ENCODE measurements at places on chromosomes 5 and 9. TPM values are rescaled to one million over a fixed set of nuclear protein-coding genes. Genes with fewer than 3 reads are reported as not detected.

The ADAMTS2 gene
- total RNA-seq, result not detected

DNA sequence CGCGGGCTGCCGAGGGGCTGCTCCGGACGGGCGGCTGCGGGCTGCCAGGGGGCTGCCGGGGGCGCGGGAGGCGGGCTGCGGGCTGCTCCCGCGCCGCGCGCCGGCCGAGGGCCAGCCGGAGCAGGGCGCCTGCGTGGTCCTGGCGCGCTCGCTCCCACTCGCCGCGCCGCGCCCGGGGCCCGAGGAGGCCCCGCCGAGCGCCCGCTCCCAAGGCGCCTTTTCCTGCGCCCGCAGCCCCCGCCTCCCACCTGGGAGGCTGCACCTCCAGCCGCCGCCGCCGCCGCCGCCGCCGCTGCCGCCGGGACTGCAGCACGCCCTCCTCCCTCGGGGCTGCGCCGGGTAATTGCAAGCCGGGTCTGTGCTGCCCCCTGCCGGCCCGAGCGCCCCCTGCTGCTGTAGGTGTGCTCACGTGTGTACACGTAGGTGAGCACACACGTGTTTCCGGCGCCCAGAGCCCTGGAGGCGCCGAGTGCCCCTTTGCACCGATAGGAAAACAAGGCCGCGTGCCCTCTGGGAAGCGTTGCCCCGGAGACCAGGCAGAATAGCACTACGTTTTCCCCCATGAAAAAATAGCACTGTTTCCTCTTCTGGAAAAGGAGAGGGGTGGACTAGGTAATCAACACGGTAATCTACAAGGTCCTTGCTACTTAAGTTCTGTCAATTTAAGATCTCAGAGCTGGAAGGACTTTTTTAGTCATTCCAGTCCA is at the start of gene EPB41L4B:
EPB41L4B (minus strand) TSS at position 318 of the 707 bp plus-strand sequence. CDS start 613 bp downstream, outside the sequence.
- peak; percentile 86 for DNase-seq
- H3K4me1 ChIP-seq, result peaks cover 8% of the 10 kb centered on the region
- no peak within 1 kb of the TSS for H3K27ac ChIP-seq

The IRGM gene
- total RNA-seq, result 1.8 TPM

GRCh38 chr5:86118542-86118941 is 499.2 kb upstream of the COX7C start:
- no peaks in the 10 kb centered on the region for H3K36me3 ChIP-seq
- H3K4me3 ChIP-seq, result no peak overlapping the region
- no peak for DNase-seq
- no peaks in the 10 kb centered on the region for H3K27me3 ChIP-seq

The SLC6A19 gene
- not detected for total RNA-seq

The TMC1 gene
- not detected for total RNA-seq

DNA sequence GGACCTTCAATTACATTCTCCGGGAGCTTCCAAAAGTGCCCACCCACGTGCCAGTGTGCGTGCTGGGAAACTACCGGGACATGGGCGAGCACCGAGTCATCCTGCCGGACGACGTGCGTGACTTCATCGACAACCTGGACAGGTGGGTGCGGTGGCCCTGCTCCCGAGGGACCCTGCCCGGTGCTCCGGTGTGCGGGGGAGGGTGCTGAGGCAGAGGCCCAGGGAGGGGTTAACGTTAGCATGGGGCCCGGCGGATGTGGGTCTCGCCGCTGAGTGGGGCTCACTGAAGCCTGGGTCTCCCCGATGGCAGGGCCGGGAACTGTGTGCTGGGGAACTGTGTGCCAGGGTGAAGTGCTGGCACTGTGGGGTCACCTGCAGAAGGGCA is 10.6 kb upstream of the AJM1 start:
- no peak overlapping the region for H3K27ac ChIP-seq
- H3K4me1 ChIP-seq, result no peaks in the 10 kb centered on the region
- no peak overlapping the region for H3K4me3 ChIP-seq
- no peaks in the 10 kb centered on the region for H3K27me3 ChIP-seq

DNA sequence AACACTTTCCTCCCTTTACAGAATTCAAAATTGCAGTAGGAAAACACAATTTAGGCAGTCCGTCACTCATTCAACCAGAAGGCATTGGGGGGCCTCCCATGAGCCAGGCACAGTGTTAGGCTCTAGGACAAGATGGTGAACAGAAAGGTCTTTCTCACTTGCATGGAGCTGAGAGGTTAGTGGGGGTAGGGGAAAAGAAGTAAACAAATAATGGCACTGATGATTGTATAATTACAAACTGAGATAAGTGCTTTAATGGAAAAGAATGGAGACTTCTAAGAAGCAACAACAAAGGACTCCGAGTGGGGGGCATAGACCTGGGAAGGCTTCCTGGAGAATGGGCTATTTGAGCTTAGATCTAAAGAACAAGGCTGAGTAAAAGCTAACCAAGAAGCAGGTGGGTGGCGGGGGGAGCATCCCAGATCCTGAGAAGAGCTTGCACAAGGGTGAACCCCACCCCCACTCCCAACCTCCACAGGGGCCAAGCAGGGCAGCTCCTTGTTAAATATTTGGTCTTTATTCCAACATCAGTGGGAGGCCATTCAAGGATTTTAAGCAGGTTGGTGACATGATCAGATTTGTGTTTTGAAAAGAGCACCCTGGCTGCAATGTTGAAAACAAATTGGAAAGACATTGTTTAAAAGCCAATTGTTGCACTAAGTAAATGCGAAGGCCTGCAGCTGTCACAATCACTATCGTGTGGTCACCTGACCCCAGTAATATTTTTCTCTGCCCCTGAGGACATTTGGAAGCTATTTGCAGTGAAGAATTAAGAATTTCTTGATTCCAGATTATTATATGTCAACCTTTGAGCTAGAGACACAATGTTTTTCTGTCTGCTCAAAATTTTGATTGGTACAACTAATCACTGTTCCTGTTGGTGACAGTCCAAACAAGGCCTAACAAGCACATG is 73.9 kb upstream of the EFNA5 start:
- H3K27me3 ChIP-seq, result peaks cover 7% of the 10 kb centered on the region
- H3K27ac ChIP-seq, result no peak overlapping the region
- no peak for DNase-seq
- H3K4me3 ChIP-seq, result no peak overlapping the region
- no peaks in the 10 kb centered on the region for H3K4me1 ChIP-seq

The FCN1 gene
- total RNA-seq, result not detected

DNA sequence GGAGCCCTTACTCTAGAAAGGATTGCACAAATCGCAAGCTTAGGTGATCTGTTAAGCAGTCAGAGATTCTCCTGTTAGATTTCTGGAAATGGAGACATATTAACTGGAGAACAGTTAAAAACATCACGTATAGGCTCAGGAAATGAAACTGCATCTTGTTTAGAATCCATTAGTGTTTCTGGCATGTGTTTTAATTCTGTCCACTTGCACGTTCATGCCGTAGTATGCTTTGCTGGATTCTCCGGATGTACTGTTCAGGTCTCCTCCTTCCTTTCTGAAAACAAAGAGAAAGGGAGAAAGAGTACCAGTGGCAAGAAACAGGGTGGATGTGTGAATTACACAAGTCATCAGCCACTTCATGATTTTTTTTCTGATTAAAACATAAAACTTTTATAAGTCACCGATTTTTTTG is 2.5 kb upstream of the RGMB start:
- no peak overlapping the region for H3K27ac ChIP-seq
- no peak for DNase-seq
- H3K4me3 ChIP-seq, result peak overlapping the region; percentile 90
- peaks cover 76% of the 10 kb centered on the region for H3K27me3 ChIP-seq
- H3K36me3 ChIP-seq, result no peaks in the 10 kb centered on the region
- H3K4me1 ChIP-seq, result peaks cover 47% of the 10 kb centered on the region

DNA sequence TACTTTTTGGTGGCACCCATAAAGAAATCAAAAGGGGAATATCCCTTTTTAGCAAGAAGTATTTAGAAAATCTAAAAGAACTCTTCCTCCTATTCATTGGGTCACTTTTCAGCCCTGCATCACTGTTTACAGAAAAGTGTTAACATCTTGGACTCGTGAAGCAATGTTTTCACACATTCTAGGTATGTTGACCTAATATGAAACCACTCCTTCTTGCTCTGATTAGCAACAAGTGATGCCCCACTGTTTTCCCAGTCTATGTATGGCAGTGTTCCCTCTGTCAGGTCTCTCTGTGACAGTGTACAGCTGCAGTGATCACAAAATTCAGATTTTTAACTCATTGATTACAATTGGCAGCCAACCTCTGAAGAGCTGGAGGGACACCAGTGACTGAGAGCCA is 148.2 kb upstream of the SLC12A2 start:
- no peaks in the 10 kb centered on the region for H3K27me3 ChIP-seq
- no peak overlapping the region for H3K4me3 ChIP-seq
- peaks cover 4% of the 10 kb centered on the region for H3K4me1 ChIP-seq
- no peaks in the 10 kb centered on the region for H3K36me3 ChIP-seq

DNA sequence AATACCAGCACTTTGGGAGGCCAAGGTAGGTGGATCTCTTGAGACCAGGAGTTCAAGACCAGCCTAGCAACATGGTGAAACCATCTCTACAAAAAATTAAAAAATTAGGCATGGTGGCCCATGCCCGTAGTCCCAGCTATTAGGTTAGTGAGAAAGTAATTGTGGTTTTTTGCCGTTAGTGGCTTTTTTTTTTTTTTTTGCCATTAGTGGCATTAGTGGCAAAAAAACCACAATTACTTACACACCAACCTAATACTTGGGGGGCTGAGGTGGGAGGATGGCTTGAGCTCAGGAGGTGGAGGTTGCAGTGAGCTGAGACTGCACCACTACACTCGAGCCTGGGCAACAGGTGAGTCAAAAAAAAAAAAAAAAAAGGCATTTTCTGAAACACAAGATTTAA is 27.8 kb downstream of the MLANA start:
- peaks cover 37% of the 10 kb centered on the region for H3K36me3 ChIP-seq
- H3K27me3 ChIP-seq, result no peaks in the 10 kb centered on the region
- DNase-seq, result no peak
- no peak overlapping the region for H3K4me3 ChIP-seq
- H3K4me1 ChIP-seq, result peaks cover 8% of the 10 kb centered on the region
- no peak overlapping the region for H3K27ac ChIP-seq

GRCh38 chr5:138096997-138097828 is 13.4 kb downstream of the WNT8A start:
- peaks cover 4% of the 10 kb centered on the region for H3K27me3 ChIP-seq
- DNase-seq, result no peak
- peaks cover 35% of the 10 kb centered on the region for H3K4me1 ChIP-seq
- H3K27ac ChIP-seq, result no peak overlapping the region
- no peaks in the 10 kb centered on the region for H3K36me3 ChIP-seq

The TRAF1 gene
- 164 TPM for total RNA-seq

Data from activated T-helper 2 cell treated with anti-CD3 and anti-CD28 coated beads, Interferon-gamma antibody, Interleukin-2, Interleukin-4, amounts not matched to agents 10 μg/mL and 5 μg/mL and 100 μg/mL, durations not matched to agents 14 hours and 24 hours and 36 hours (primary cell).